NCI-H1436 treated with DMSO at 0.1 percent for 48 hours (cell line): ENCODE measurements at places on chromosomes 4 and X.
A peak's percentile ranks its signal among the peaks of the same experiment; 100 is the strongest.

GRCh38 chr4:144223149-144223548, 82.6 kb upstream of the GYPA start:
- DNase-seq, result no peak

DNA sequence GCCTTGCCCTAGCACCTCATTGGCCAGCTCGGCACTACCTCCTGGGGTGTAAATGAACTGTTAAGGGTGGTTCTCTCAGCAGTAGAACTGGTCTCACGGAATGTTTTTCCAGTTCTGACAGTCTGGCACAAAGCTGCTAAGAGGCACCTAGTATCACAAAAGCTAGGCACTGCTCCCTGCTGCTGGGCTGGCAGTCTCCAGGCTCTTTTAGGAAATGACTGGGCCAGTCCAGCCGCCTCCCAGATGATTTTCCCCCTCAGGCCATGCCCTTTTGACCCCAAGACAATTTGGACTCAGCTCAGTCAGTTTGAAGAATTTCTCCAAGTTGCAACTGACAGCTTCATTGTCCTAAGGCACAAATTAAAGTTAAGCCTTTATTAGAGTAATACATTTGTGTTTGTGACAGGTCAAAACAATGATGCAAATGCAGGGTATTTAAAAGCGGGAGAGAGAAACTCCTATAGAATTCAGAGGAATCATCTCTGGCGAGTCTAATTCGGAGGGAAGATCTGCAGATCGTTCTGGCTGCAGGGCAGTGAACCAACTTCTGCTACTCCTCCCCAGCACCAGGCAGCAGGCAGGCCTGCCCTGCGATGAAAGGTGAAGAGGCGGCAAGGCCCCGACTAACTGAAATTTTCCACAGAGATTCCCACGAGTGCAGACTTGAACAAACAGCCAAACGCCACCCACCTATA, 7.9 kb downstream of the FRMD7 start:
- DNase-seq, result no peak

DNA sequence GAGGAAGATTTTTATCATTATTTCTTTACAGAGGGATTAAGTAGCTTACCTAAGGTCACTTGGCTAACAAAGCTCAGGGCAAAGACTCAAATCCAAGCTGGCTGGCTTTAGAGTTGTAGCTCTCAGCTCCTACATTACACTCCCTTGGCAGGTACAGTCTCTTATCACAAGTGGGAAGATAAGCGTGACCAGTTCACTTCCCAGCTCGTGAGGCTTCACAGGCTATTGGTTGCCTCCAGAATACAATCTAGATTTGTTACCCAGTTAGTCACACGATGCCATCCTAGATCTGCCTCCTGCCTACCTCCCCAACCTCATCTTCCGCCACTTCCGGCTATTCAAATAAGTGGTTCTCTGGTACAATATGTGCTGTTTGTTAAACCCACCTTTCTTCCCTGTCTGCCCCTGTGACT, 3.7 kb downstream of the MMRN1 start:
- no peak for DNase-seq

- no peak for DNase-seq
These were observed 46.7 kb downstream of the CXorf49B start for GRCh38 chrX:71809886-71810285.

GRCh38 chr4:132297346-132297745, 851.7 kb upstream of the PCDH10 start:
- no peak for DNase-seq

DNA sequence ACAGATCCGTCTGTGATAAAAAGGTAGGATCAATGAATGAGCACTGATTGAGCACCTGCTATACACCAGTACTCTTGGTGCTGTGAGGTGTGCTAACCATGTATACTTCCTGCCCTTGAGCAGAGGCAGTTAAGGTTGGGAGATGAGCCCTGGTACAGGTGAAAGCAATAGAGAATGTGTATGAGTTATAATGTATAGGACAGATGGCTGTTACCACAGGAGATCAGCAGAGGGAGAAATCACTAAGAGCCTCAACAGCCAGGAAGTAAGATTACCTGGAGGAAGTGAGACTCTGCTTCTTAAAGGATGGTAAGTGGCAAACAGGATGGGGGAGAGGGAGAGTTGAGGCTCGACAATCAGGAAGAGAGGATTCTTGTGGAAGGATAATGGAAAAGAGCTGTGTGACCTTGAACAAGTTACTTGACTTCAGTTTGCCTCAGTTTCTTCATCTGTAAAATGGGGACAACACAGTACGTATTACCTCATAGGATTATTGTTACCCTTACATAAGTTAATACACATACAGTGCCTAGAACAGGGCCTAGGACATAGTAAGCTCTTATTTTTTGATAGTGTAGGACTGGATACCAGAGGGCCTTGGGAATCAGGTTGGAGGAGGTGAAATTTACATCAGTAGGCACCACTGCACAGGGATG, 9.1 kb downstream of the CXCR3 start:
- DNase-seq, result no peak

DNA sequence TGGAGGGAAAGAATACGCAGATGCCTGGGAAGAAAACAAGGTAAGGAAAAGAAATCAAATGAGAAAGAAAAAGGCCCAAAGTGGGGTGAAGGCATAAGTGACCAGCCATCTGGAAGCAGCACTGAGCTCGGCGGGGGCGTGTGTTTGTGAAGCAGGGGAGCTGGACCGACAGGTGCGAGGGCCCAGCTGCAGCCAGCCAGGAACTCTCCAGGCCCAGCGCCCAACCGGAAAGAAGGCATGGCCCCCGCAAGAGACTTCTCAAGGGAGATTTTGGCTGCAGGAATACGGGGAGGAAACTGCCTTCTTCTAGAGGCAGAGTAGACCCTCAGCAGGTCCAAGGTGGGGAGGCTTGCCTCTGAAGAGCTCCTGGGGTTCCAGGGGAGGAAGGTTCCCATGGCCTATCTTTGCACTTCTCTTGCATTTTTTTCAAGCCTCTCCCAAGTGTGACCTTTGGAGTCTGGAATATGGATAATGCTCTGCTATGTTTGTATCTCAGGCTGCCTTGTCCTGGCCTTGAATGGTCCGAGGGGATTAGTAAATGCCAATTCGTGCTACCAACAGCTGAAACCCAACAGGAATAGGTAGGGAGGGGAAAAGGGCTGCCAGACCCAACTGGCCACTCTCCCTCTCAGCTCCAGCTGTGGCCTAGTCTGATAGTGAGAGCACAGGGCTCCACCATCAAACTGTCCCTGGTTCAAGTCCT, 10.8 kb upstream of the CITED1 start:
- no peak for DNase-seq

GRCh38 chr4:110678517-110679227, 55.8 kb upstream of the PITX2 start:
- no peak for DNase-seq

DNA sequence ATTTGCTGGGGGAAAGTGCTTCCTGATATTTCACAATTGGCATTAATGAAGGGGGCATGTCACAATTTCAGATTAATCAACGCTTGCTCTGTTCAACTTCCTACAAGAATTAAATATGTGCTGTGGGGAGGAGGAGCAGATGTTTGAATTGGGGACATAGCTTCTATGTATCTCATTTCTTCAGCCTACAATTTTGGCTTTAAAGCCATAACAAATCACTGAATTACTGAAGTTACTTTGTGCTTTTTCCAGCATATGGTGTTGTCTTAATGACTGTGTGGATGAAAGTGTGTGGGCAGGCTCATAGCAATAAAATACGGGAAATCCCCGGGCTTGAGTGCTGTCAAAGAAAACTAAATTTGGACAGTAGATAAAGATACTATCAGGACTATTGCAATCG, 813 bp downstream of the TLR7 start:
- DNase-seq, result no peak

DNA sequence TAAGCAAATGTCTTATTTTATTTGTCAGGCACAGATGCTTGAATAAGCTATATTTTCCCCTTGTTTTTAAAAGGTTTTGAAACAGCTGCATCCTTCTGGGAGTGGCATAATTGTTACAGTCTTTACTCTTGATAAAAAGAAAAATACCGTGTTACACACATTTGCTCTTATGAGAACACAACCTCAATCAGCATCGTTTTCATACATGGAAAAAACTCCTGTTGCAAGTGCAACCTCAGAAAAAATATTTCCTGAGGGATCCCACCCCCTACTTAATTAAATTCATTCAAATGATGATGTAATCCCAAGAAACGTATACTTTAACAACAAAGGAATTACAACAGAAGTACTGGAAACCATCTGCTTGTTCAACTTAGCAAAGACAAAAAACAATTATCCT, 58.6 kb downstream of the SMAD1 start:
- no peak for DNase-seq

DNA sequence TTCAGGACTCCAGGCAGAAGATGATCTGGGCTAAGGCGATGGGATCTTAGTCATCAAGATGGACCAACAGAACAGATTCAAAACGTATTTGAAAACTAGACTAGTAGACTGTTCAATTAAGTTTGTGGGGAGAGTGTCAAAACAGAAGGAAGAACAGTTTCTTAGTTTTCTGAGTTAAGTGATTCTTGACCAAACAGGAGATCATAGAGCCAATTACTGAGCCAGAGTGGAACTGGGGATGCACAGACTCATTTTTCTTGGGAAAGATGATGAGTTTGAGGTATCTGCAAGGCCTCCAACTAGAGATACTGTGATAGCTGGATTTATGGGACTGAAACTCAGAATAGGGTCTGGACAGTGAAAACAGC, 119.5 kb downstream of the REELD1 start:
- DNase-seq, result no peak

DNA sequence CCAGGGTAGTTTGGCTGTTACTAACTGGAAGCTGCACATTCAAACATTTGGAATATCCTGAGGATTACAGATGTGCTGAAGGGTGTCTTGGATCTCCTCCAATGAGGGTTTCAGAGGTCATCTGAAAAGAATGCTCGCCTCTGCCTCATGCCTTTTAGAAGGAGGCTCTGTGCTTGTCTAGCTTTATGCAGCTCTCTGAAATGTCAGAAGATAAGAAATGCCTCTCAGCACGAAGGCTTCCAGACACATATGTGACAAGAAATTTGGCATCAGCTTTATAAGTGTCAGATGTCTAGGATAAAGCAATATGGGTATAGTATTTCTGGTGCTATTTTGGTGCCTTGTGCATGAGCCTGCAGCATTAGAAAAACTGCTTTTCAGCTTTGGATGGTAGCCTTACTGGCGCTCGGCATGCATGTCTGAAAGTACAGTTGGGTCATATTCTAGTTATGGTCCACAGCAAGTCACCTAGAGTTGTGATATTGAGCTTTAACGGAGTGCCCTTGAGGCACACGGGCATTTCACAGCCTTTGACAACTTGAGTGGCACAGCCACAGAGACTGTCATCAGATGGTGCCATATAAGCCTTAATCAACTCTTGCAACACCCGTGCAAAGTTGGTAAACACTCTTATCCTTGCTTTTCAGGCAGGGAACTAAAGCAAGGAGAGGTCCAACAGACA, 70.8 kb upstream of the PGRMC2 start:
- DNase-seq, result no peak

DNA sequence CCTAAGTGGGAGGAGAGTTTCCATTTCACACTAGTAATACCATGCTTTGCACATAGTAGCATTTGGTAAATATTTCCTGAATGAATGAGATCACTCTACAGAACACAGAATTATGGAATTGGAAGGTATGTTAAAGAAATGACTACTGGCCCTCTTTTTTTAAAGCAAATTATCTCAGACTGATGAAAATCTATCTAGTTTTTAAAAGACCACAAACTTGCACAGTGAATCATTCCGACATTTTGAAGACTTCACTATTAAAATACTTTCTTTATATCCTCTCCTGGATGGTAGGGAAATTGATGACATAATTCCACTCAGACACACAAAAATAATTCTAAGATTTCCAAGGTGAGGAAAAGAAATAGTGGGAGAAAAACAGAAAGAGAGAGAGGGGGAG, 68.4 kb upstream of the ETNPPL start:
- DNase-seq, result no peak

DNA sequence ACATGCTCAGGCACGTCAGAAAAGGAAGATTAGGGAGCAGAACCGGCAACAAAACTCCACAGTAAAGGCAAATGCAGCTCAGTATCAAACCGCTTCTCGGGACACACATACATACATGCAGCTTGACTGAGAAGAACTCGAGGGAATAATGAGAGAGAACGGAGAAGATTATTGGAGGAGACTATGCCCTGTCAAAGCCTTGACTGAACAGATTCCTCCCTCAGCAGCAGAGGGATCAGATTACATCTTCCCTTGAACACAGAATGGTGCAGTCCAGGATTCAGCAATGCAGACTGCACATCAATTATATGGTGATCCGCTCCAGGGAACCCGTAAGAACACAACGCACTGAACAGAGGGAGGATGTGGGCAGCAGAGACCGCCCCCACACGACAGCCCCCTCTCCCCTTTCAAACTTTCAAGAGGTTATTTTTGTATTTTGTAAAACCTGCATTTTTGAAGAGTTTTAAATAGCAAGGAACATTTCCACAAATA, 183.2 kb downstream of the FBXW7 start:
- peak; percentile 95 for DNase-seq

- DNase-seq, result no peak
These were observed 39.8 kb downstream of the GLRB start for GRCh38 chr4:157115613-157116335.

- DNase-seq, result no peak
These were observed 44.2 kb downstream of the CLCN3 start for GRCh38 chr4:169664615-169665014.

GRCh38 chrX:66731398-66731797, 92.5 kb upstream of the EDA2R start:
- DNase-seq, result no peak

DNA sequence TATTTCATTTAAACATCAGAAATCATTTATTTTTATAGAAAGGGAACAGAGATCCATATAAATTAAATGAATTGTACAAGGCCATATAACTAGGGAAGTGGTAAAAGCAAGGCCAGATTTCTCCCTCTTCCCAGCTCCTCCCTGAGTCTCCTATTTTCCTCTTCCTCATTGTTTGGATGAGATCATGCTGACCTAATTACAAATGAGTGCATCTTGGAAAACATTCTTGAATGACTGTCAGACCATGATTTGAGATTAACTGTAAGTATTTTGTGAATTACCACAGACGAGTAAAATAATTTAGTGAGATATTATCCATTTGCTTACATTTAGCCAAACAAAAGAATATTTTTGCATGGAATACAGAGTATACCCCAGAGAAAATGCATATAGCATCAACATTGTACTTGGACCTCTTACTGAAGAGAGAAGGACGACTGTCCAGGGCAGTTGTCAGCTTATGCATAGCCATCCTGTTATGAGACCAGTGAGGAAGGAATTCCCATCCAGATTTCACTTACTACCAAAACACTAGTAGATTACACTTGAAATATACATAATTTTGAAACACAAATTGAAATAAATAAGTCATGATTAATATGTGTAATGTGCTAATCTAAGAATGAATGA, 47.3 kb downstream of the SLAIN2 start:
- no peak for DNase-seq

- DNase-seq, result no peak
These were observed 594 bp upstream of the STAG2 start for GRCh38 chrX:123960956-123961267.

GRCh38 chr4:27894951-27895350, 1034.3 kb downstream of the STIM2 start:
- no peak for DNase-seq

GRCh38 chrX:55908661-55909212, 191.2 kb downstream of the RRAGB start:
- DNase-seq, result no peak
